D341Med (cell line): ENCODE measurements at places on chromosomes 16 and 17.

GRCh38 chr17:36525888-36526287 lies 8.8 kb downstream of the MYO19 start:
- no peak for DNase-seq

GRCh38 chr16:67157892-67158635 lies 1.6 kb downstream of the TRADD start:
- no peak for DNase-seq

DNA sequence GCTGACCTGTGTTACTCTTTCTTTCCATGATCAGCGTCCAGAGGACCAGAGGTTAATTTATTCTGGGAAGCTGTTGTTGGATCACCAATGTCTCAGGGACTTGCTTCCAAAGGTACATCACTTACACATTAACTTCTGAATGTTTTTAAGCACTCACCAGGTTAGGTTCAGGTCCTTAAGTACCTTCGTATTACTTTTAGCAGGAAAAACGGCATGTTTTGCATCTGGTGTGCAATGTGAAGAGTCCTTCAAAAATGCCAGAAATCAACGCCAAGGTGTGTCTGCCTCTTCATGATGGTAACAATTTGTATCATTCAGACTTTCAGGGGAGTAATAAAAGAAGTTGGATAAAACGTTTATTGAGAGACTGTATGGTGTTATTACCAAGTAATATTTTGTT lies 3.3 kb downstream of the HERPUD1 start:
- no peak for DNase-seq

- DNase-seq: no peak
Observed at GRCh38 chr17:41932816-41933389, 2.5 kb downstream of the ODAD4 start.

GRCh38 chr17:78135858-78136500 lies 5.4 kb downstream of the TMC8 start:
- DNase-seq: no peak

DNA sequence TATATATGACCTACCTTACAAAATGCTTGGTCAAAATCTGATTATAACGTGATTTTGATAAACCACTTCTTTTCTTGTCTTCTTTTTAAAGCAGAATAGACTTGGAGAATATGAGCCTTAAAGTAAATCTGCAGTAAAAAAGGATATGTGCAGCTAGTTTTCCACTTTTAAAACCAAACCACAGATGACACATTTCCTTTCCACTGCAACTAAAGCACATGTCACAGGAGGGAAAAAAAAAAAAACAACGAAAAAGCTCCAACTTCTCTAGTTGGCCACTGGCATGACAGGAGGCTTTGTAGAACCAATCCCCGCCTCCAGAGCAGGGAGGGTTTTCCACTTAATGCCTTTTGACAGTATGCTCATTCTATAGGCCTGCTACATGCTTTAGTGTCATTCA lies at the start of gene EVI2A:
EVI2A (minus strand) TSS at position 142 of the 400 bp plus-strand sequence. CDS start 2,609 bp downstream, outside the sequence.
- no peak for DNase-seq
